Lung (tissue), 17 donors: ENCODE measurements at places on chromosomes 2 and 18. TPM values are rescaled to one million over a fixed set of nuclear protein-coding genes. Genes with fewer than 3 reads are reported as not detected.

GRCh38 chr2:121699421-121700333 lies 37.0 kb downstream of the NIFK start:
- peak overlapping the region; percentile 2 for H3K27ac ChIP-seq
- H3K4me1 ChIP-seq, result peaks cover 9% of the 10 kb centered on the region
- DNase-seq, result no peak
- H3K27me3 ChIP-seq, result no peaks in the 10 kb centered on the region
- H3K36me3 ChIP-seq, result no peaks in the 10 kb centered on the region

DNA sequence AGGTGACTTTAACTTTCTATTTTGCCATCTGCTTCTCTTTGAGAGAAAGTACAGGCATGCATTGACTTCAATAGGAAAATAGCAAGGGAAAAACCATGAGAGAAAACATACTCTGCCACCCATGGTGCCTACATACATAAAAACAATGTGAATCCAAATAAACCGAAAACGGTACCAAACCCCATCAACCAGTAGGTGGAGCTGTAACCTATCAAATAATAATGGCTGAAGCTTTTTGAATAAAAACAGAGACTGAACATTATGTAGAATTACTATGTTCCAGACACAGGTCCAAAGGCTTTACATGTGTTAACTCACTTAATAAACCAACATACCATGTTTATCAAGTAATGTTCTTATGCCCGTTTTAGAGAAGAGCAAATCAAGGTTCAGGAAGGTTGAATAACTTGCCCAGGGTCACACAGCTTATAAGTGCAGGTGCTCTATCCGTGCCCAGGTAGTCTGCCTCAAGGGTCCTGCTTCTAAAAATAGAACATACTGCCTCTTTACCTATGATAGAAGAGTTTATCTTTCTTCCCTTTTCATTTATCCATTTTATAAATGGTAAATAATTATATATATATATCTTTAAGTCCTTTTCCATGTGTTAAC lies 293.9 kb upstream of the SYT4 start:
- no peak overlapping the region for H3K4me3 ChIP-seq
- H3K27ac ChIP-seq, result no peak overlapping the region
- H3K36me3 ChIP-seq, result no peaks in the 10 kb centered on the region
- no peaks in the 10 kb centered on the region for H3K4me1 ChIP-seq
- H3K27me3 ChIP-seq, result no peaks in the 10 kb centered on the region

- DNase-seq, result no peak
- no peak overlapping the region for H3K27ac ChIP-seq
- H3K27me3 ChIP-seq, result no peaks in the 10 kb centered on the region
- H3K36me3 ChIP-seq, result no peaks in the 10 kb centered on the region
Measured at GRCh38 chr2:215619989-215620388, 184.1 kb upstream of the FN1 start.

The CHRNG gene
- not detected for total RNA-seq

The CDH7 gene
- not detected for total RNA-seq

The SATB2 gene
- total RNA-seq, result 3.7 TPM
